ENCODE measurements at places on chromosomes 7 and 10.
A peak's percentile ranks its signal among the peaks of the same experiment; 100 is the strongest.

- DNase-seq: no peak
Measured at GRCh38 chr7:43553999-43554398, 28.9 kb upstream of the STK17A start.

- no peak for DNase-seq
Measured at GRCh38 chr10:61642676-61643075, 20.1 kb upstream of the CABCOCO1 start.

DNA sequence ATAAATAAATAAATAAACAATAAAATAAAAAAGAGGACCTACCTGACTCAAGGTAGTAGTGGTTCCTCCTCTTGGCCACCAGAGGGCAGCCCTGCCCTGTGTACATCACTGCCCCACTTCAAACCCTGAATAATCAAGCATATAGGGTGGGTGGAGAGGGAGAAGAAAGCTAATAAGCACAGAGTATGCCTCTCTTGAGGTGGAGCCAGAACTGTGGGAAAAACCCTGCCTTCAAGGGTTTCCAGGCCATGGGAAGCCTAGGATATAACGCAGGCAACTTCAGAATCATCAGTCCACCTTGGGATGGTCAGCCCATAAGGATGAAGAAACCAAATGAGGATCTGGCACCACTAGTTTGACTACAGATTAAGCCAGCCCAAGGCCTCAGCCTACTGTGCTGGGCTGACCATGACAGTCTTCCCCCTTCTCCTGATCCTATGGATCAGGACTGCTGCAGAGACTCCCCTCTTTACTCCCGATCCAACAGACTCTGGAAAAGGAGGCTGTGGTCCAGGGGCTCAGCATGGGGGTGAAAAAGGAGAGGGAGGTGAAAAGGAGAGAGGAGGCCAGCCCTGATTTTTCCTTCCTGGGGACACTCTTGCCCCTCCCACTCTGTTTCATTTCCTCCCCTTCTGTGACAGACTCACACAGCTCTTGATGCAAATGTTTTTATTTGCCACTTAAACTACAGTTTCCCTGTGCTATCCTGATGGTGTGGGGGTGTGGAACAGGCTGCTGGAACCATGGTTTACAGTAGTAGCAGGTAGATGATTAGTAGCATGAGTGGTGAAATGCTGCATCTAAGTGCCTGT, 10.1 kb downstream of the AVPI1 start:
- DNase-seq: peak; percentile 66

DNA sequence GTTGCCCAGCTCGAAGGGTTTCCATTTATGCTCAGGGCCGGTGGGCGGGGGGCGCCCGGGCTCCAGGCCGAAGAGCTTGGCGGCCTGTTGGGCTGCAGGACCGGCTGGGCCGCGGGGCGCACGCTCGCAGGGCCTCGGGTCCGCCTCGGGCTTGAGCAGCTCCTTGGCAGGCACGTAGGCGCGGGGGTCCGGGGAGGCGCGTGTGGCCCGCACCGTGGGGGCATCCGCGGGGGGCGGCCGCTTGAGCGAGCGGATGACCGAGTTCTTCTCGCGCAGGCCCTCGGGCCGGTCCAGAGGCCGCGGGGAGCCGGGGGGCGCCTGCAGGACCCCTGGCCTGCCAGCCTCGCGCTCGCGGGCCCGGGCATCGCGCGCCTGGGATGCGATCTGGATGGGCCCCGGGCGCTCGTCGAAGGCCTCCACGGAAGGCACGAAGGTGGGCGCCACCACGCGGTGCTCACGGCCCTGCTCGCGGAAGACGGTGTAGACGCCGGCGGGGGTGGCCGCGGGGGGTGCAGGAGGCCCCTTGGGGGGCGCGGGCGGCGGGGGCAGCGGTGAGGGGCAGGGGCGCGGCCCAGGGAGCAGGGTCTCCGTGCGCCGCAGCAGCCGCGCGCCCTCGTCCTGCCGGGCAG, 35.2 kb downstream of the TNRC18 start:
- DNase-seq: no peak

- DNase-seq: no peak
Measured at GRCh38 chr10:6667679-6668270, 87.7 kb upstream of the PRKCQ start.

DNA sequence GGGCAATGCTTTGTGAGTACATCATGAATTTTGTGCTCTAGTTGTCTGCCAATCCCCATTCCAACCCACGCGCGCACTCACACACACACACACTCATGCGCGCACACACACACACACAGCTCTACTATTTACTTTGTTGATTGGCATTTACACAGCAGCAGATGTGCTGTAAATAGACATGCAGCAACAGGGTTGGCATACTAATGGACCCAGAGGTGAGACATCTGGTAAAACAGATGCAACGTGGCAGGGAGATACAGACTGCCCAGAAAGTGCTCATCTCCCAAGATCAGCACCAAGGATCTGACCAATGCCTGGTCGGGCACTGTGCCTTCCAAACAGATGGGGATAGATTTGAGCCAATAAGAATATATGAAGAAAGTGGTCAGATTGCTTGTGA, 873.0 kb downstream of the SORCS3 start:
- no peak for DNase-seq

- no peak for DNase-seq
Measured at GRCh38 chr10:116331815-116332214, 7.6 kb downstream of the CCDC172 start.

DNA sequence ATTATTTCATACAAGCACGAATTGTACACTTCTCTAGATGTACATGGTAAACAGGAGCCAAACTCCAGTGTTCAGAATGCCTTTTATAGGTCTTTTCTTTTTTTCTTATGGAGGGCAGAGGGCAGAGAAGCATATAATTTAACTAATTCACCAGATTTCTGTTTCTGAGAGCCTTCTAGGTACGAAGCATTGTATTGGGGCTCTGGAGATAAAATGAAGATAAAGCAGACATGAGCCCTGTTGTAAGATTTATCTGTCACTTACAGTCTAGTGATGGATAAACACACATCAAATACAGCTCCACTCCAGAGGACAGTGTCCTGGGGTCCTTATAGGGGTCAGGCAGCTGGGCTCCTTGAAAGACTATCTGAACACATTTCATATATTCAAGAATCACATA, 265.5 kb downstream of the SKAP2 start:
- no peak for DNase-seq

DNA sequence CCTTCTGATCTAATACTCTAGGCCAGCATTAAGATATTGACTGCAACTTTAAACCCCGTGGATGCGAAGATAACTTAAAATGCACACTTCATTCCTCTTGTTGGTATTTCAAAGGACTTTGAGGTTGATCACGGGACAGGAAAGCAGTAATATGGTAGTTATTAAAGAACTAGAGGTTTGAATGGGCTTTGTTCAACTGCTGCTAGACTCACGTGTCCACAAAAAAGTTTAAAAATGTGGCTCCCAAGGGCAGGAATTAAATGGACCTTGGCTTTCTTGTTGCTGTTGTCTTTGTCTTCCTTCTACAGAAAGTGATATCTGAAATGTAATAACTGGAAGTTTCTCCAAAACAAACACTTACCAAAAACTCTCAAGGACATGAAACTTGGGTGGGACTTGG, 186.3 kb downstream of the XPNPEP1 start:
- no peak for DNase-seq

DNA sequence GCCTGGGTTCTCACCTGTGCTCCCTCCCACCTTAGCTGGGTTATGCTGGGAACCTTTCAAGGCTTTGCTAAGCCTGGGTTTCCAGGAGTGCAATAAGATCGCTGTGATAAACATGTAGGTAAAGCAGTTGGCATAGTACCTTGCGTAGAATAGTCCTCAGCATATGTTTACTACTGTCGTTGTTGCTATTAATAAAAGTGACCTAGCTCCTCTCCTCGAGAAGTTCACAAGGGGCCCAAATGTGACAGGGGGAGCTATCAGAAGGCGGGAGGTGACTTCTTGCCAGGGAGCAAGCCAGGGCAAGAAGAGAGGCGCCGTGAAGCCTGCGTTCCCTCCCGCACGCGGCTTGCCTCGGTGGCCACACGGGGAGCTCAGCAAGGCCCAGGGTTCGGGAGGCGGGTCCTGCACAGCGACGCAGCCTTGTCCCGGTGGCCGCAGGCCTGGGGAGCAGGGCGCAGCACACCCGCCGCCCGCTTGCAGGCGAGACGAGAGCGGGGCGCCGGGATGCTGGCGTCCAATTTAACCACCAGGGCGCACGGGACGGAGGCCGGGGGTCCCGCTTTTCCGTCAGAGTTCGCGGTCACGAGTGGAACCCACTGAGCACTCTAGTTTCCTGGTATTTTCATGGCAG, 106.2 kb downstream of the SNX10 start:
- DNase-seq: peak; percentile 36

DNA sequence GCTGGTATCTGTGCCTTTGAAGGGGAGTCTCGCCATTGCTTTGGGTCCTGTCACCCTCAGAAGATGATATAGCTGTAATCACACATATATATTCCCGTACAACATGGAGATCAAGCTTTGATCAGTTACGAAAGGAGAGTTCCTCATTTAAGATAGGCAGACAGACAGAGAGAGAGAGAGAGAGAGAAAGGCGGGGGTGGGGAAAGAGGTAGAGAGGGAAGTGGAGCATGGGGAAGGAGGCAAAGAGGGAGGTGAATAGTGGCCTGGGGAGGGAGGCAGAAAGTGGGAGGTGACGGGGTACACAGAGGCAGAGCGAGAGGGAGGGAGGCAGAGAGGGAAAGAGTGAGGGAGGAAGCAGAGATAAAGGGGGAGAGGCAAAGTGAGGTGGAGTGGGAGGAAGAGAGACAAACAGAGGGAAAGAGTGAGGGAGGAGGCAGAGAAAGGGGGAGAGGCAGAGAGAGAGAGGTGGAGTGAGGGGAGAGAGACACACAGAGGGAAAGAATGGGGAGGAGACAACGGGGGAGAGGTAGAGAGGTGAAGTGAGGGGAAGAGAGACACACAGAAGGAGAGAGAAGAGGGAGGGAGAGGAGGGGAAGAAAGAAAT, 44.6 kb upstream of the C1QL3 start:
- DNase-seq: no peak

DNA sequence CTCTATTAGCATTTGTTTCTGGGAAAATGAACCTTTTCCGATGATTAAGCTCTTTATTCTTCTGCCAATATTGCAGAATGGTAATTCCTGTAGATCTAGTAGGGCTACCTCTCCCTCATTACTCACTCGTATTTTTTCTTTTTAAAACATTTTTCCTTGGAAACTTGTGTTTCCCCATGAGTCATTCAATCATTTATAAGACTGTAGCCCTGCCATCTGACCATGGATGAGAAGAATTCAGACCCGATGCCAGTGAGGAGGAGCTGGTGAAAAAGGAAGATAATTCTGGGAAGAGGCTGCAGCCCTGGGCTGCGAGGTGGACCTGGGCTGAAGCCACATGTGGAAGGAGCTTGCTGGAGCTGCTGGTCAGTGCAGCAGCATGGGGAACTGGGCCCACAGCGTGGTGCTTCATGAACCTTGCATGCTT, 242.8 kb downstream of the KLF6 start:
- DNase-seq: no peak

- no peak for DNase-seq
Measured at GRCh38 chr10:51649064-51649463, 50.3 kb downstream of the CSTF2T start.

DNA sequence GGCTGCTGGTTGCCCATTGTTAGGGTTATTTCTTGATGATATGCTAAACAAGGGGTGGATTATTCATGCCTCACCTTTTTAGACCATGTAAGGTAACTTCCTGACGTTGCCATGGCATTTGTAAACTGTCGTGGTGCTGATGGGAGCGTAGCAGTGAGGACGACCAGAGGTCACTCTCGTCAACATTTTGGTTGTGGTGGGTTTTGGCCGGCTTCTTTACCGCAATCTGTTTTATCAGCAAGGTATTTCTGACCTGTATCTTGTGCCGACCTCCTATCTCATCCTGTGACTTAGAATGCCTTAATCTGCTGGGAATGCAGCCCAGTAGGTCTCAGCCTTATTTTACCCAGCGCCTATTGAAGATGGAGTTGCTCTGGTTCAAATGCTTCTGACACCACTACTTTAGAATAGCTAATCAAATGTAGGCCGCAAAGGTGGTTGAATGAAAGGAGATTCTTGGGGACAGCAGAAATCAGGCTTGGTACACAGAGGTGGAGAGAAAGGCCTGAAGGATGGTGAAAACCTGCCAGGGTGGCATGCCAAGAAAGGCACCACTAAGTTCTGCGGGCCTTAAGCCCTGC, 17.9 kb upstream of the SMO start:
- DNase-seq: no peak

DNA sequence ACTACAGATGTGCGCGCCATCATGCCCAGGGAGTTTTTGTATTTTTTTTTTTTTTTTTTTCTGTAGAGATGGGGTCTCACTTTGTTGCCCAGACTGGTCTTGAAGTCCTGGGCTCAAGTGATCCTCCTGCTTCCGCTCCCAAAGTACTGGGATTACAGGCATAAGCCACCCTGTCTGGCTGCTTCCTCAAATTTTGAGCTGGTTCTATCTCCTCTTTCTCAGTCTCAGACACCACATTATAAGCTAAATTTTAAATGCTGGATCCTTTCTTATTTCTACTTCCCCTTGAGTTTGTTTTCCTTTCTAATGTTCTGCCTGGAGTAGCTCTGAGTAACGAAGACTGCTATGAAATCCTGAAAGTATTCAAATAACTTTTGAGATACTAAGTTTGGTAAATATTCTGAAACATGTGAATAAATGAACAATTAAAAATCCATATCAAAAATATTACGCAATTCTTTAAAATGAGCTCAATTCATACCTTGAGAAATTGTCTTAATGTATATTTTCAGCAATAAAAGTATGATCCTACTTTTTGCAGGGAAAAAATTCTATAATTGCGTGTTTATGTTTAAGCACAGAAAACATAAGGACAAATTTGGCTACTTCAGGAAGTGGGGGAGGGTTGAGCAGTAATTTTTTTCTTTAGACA, 15.0 kb downstream of the TCAF1 start:
- no peak for DNase-seq

DNA sequence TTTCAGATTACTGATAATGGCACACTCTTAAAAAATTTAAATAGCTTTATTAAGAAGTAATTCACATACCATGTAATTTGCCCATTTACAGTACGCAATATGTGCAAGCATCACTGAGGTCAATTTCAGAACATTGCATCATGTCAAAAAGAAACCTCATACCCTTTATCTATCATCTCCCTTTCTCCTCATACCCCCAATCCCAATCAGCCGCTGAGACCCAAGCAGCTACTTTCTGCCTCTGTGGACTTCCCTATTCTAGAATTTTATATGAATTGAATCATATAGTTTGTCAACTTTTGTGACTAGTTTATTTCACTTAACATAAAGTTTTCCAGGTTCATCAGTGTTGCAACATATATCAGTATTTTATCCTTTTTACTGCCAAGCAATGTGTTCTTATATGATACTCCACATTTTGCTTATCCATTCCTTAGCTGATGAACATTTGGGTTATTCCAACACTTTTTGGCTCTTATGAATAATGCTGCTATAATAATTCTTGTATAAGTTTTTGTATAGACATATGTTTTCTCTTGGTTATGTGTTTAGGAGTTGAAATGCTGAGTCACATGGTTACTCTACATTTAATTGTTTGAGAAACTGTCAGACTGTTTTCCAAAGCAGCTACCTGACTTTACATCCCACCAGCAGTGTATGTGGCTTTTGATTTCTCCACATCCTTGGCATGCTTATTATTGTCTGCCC, 26.9 kb upstream of the TPK1 start:
- DNase-seq: no peak

GRCh38 chr10:71597821-71598498, 121.6 kb downstream of the C10orf105 start:
- DNase-seq: peak; percentile 61

- DNase-seq: no peak
Measured at GRCh38 chr10:112689327-112690072, 242.5 kb downstream of the VTI1A start.
